ENCODE measurements at places on chromosomes 11 and 22. TPM values are rescaled to one million over a fixed set of nuclear protein-coding genes. Genes with fewer than 3 reads are reported as not detected.

DNA sequence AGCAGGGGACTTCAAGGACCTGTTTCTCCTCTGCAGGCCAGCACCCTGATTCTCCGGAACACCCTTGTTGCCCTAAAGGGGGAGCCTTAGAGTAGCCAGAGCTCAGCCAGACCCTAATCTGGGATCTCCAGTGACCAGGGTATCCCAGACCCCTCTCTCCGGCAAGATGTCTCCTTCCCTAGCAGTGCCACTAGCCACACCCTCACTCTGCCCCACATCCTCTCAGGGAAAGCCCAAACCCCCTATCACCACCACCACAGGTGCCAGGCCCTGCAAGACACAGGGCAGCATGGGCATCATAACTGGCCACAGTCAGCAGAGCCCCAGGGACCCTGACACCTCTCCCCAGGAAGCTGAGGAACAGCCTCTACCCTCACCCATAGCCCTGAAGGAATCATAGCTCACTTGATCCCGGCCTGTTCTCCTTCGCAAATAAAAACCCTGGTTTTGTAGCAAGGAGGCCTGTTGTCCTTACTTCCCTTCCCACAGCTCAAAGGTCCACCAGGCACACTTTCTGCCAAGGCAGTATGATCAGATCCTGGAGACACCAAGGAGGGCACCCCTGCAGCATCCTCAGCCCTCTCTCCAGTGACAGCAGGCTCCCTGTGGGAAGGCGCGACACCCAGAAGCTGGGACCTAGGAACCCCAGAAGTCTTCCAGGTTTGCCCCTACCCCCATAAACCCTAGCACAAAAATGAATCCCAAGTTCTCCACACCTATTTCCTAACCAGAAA is 4.6 kb downstream of the CFL1 start:
- H3K27ac ChIP-seq, result no peak overlapping the region
- H3K4me3 ChIP-seq, result no peak overlapping the region
- no peaks in the 10 kb centered on the region for H3K27me3 ChIP-seq
- peaks cover 49% of the 10 kb centered on the region for H3K36me3 ChIP-seq
- peaks cover 25% of the 10 kb centered on the region for H3K4me1 ChIP-seq

- no peak overlapping the region for H3K27ac ChIP-seq
- H3K27me3 ChIP-seq, result no peaks in the 10 kb centered on the region
- peaks cover 20% of the 10 kb centered on the region for H3K4me1 ChIP-seq
- H3K36me3 ChIP-seq, result no peaks in the 10 kb centered on the region
- H3K4me3 ChIP-seq, result no peak overlapping the region
These were observed 4.7 kb downstream of the TNNT3 start for GRCh38 chr11:1924181-1924580.

Gene APOL5
- total RNA-seq, result not detected

Gene CADM1
- total RNA-seq, result 19.6 TPM
